Stimulated activated CD4-positive, alpha-beta T cell treated with anti-CD3 and anti-CD28 coated beads, Interleukin-1b, Interleukin-23, amount 100 ng/mL, for 1 hour (primary cell): ENCODE measurements at places on chromosomes 3 and 15.

GRCh38 chr15:72783004-72783639 is 436 bp downstream of the ADPGK start:
- no peak for DNase-seq

DNA sequence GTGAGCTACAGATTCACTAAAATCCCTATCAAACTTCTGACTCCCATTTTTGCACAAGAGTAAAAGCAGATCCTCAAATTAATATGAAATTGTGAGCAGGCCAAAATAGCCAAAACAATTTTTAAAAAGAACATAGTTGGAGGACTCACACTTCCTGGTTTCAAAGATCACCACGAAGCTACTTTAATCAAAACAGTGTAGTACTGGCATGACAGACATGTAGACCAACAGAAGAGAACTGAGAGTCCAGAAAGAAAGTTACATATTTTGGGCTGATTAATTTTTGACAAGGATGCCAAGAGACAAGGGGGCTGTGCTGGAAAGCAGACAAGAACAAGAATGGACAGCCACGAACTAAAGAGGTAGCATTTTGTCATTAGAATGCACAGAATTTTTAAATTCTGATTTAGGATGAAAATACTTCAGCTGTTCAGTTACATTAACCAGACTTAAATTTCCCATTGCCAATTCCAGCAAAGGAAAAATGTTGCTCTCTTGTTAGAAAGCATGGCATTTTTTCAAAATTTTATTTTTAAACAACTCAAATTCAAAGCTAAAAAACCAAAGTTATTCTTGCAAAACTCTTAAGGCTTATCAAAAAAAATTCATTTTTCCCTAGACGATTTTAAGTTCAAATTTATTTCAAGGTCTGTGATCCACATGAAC is 14.0 kb downstream of the RYK start:
- no peak for DNase-seq

- DNase-seq, result no peak
Measured at GRCh38 chr15:62050115-62050514, 10.1 kb downstream of the VPS13C start.

- DNase-seq, result no peak
Measured at GRCh38 chr3:72185549-72186399, 400.8 kb upstream of the PROK2 start.

DNA sequence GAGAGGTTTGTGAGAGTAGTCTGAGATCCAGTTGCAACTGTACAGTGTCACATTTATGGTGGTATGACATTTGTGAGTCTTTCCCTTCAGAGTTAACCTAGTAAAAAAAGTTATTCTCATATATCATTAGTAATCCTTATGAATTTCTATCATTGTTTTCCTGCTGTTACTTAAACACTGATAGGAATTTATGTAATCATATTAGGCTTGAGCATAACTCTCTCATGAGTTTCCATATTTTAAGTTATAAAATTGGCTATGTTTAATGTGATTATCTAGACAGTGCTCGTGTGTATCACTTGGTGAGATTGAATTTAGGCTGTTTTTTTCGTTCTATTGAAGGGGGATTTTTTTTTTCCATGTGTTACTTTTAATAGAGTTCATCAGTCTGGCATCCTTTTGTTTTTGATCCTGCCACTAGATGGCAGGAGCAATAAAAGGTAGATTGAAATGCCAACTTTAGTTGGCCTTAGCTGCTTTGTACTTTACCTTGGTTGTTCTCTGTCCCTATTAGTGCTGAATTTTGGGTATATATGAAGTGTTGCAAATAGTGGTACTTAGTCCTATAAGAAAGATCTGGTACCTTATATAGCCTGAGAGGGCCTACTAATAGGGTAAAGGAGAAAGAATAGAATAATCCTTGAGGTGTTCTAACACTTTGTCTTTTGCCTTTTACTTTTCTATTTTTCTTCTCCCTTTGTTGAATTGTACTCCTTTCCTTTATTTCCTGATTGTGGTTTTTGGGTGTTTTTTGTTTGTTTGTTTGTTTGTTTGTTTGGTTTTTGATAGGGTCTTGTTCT is 17.9 kb downstream of the STT3B start:
- DNase-seq, result no peak
